ENCODE measurements at places on chromosomes 6 and 20. TPM values are rescaled to one million over a fixed set of nuclear protein-coding genes. Genes with fewer than 3 reads are reported as not detected.

NNAT gene
- total RNA-seq = 220 TPM

DACT2 gene
- total RNA-seq = 11.7 TPM

ECT2L gene
- 0.89 TPM for total RNA-seq

FRMD1 gene
- 0.66 TPM for total RNA-seq

CRISP3 gene
- 0.22 TPM for total RNA-seq

SRSF12 gene
- total RNA-seq = 12.1 TPM

PACSIN1 gene
- 16.6 TPM for total RNA-seq

PPP1R14C gene
- total RNA-seq = 7.8 TPM

MMP24 gene
- 15.3 TPM for total RNA-seq

CD93 gene
- 54.5 TPM for total RNA-seq

LY6G6D gene
- total RNA-seq = 6.6 TPM

FIG4 gene
- 25.0 TPM for total RNA-seq

TNFRSF6B gene
- total RNA-seq = 3.1 TPM

TMEM170B gene
- total RNA-seq = 10.9 TPM

GNMT gene
- 0.99 TPM for total RNA-seq

Measured in spinal cord (tissue), 10 donors.